Transverse colon (tissue), 4 donors: ENCODE measurements at places on chromosomes 7 and 10. TPM values are rescaled to one million over a fixed set of nuclear protein-coding genes. Genes with fewer than 3 reads are reported as not detected.

TNS3 gene
- total RNA-seq: 68.0 TPM

TFEC gene
- total RNA-seq: not detected

ACSL5 gene
- 218 TPM for total RNA-seq

GPR22 gene
- total RNA-seq: 0.14 TPM

CDH23 gene
- 8.2 TPM for total RNA-seq

CYP2C9 gene
- 19.8 TPM for total RNA-seq

STEAP2 gene
- total RNA-seq: 22.4 TPM

AFAP1L2 gene
- 12.2 TPM for total RNA-seq

BEND7 gene
- total RNA-seq: 41.4 TPM

TRIM74 gene
- total RNA-seq: 0.82 TPM

RPEL1 gene
- not detected for total RNA-seq

MRC1 gene
- total RNA-seq: 2.8 TPM

C7orf57 gene
- not detected for total RNA-seq

ZNF138 gene
- 17.2 TPM for total RNA-seq

GPR15LG gene
- total RNA-seq: 262 TPM

RNF32 gene
- 1.6 TPM for total RNA-seq

MBL2 gene
- total RNA-seq: not detected
